HFF-Myc (cell line): ENCODE measurements at places on chromosomes 1 and 21.

DNA sequence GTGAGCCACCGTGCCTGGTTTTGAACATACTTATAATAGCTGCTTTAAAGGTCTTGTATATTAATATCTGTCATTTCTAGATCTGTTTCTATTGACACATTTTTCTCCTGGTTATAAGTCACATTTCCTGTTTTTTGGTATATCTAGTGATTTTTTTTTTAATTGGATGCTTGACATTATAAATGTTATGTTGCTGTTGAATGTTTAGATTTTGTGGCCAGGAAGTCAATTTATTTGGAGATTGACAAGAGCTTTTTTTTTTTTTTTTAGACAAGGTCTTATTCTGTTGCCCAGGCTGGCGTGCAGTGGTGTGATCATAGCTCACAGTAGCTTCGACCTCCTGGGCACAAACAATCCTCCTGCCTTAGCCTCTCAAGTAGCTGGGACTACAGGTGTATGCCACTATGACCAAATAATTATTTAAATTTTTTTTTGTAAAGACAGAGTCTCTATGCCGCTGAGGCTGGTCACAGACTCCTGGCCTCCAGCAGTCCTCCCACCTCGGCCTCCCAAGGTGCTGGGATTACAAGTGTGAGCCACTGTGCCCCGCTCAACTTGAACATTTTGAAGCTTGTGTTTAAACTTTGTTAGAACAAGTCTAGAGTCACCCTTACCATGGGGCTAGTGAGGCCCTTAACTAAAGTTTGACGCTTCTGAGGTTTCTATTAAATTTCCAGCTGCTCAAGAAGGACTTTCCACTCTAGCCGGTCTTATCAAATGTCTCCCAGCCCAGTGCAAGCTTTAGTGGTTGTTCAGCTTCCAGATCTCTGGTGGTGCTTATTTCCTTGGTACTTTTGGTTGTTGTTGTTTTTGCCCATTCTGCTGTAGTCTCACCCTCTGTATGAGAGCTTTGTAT is 8.6 kb upstream of the CHI3L2 start:
- no peak for DNase-seq

- DNase-seq, result no peak
These were observed 9.3 kb downstream of the KIF21B start for GRCh38 chr1:201013991-201014815.

DNA sequence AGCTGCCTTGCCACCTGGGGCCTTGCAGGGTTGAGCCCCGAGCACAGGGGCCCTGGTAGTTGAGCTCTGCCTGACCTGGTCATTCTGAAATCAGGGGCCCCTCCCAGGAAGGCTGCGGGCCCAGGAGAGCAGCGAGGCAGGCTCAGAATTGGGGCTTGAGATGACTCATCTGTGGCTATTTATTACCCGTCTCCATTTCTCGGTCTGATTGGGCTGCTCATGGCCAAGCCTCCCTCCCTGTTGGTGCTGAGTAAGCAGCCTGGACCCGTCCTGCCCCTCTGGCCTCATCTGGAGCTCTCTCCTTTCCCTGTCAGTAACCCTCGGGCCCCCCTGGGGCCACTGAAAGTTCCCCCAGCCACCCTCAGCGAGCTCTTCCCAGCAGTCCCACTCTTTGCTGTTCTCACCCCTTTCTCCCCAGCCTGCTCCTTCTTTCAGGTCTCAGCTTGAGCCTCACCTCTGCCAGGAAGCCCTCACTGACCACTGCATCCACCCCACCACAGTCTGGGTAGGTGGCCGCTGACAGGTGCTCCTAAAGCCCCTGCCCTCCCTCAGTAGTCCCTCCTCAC is 11.0 kb upstream of the TNFRSF8 start:
- DNase-seq, result peak; percentile 66

GRCh38 chr21:31658053-31658452 is 1.4 kb upstream of the SOD1 start:
- no peak for DNase-seq

GRCh38 chr1:212606395-212607205 is 2.0 kb upstream of the ATF3 start:
- no peak for DNase-seq

DNA sequence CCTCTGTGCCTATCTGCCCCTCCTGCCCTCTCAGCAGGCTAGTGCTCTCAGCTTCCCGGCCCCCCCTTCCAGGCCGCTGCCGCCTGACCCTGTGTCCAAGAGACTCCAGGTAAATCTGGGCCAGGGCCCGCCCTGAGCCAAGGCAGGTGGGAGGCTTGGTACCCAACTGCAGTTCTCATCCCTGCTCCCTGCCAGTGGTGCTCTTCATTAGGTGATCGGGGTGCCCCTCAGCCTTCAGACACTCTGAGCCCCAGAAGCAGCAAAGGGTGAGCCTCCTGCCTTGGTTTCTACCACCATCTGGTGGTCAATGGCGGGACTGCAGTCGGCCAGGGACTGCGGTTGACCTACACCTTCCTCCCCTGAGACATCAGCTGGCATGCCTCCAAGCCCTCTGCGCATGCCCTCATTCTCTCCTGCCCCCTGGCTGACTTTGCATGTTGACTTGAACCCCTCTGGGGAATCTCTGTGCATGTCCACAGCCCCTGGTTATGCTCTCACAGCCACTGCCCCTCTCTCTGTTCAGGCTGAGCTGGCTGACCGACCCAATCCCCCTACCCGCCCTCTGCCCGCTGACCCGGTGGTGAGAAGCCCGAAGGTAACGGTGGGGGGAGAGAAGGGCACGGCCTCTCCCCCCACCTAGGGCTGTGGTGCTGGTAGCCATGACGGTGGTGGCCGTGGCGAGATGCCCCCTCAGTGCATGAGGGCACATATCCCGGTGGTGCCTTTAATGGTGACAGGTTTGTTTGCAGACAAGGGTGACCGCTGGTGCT is 2.0 kb upstream of the EFNA4 start:
- DNase-seq, result no peak

- DNase-seq, result no peak
These were observed 10.5 kb downstream of the KIF21B start for GRCh38 chr1:201013031-201013485.

GRCh38 chr1:166594646-166595045 is 244.6 kb upstream of the POGK start:
- no peak for DNase-seq

DNA sequence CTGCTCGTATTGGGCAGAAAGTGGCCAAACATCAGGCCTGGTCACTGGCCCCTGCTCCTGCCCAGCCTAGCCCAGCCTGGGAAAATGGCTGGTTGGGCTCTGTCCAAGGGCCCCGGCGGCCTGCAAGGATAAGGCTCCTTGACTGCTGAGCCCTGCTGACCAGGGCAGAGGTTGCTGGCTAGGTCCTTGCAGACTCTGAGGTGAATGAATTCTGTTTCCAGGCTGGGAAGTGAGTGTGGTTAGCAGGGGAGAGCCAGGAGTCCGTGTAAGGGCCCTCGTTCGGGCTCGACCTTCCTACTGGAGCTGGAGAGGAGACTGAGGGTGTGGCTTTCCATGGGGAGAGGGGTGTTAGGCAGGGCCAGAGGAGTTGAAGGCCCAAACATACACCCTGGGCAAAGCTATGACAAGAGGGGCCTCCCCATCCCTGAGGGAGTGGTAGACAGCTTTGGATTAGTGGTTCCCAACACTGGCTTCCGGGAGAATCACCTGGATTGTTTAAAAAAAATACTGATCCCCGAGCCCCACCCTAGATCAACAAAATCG is 20.6 kb downstream of the CSF1 start:
- no peak for DNase-seq

DNA sequence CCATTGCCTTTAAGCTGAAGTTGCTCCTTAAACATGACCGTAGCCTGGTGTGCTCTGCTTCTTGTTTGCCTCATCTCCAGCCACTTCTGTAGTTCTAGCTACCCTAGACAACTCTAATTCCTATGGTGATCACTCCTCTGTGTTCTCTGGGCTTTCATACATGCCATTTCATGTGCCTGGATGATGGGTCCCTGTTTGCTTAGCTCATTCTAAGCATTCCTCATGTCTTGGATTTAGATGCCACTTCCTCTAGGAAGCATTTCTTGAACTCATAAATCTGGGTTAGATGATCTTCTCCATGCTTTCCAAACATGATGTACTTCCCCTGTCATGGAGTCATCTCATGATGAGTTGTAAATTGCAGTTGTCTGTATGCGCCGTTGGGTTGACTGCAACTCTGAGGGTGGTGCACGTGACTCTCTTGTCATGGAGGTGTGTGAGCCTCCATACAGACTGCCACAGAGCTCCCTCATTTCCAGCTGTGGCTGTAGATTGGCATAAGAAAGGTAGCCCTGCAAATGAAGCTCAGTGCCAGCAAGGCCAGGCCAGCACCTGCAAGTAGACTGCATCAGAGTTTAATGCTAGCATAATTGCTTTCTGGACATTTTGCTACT is 77.2 kb downstream of the LAMC1 start:
- no peak for DNase-seq

DNA sequence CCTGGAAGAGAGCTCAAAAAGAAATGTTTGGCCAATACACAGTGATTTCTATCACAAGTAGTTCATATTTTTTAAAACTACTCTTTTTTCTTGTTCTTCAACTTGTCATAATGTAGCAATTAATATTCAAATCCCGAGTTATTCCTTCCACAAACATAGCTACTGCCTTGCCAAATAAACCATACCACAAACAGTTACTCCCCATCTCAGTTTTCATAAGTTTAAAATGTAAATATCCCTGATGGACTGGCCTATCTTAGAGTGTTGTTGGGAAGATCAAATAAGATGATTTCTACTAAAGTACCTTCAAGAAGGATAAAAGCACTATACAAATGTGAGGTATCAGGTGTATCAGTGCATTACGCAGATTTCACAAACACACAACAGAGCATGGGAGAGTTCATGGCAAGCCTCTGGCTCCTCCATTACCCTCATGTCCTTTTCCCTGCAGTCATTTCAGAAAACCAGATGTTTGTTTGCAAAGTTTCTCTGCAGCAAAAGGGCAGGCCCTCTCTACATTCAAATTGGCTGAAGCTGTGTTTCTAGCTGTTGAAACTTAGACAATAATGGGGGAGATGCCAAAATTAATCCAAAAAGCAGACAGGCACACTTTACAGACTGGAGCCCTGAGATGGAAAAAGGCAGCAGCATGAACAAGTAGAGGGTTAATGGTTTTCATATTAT is 16.1 kb downstream of the WLS start:
- DNase-seq, result no peak

GRCh38 chr1:159881622-159882526 is 18.1 kb downstream of the CFAP45 start:
- peak; percentile 94 for DNase-seq

DNA sequence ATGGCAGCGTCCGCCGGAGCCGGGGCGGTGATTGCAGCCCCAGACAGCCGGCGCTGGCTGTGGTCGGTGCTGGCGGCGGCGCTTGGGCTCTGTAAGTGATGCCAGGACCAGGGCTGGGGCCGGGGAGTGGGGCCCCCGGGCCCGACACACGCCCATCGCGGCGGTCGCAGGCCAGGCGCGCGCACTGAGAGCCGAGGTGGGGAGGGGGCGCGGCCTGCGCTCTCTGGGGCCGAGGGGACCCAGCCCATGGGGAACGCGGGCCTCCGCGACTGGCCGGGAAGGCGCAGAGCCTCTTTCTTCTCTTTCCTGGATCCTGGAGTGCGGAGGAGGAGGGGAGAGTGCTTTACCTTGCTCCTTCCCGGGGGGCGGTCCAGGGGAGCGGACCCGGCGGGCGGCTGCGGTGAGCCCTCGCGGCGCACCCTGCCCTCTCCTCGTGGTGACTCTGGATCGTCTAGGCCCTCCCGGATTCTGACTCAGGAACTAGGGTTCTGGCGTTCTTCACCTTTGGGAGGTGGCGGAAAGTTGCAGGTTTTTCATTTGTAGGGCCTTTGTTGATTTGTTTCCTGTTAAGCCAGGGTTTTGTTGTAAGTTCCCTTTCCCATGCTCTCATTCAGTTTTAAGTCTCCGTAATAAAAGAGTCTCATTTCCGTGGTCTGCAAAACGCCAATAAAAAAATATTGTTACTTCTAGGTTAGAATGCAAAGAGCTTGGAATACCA is 529 bp downstream of the MPZL1 start:
- DNase-seq, result no peak

DNA sequence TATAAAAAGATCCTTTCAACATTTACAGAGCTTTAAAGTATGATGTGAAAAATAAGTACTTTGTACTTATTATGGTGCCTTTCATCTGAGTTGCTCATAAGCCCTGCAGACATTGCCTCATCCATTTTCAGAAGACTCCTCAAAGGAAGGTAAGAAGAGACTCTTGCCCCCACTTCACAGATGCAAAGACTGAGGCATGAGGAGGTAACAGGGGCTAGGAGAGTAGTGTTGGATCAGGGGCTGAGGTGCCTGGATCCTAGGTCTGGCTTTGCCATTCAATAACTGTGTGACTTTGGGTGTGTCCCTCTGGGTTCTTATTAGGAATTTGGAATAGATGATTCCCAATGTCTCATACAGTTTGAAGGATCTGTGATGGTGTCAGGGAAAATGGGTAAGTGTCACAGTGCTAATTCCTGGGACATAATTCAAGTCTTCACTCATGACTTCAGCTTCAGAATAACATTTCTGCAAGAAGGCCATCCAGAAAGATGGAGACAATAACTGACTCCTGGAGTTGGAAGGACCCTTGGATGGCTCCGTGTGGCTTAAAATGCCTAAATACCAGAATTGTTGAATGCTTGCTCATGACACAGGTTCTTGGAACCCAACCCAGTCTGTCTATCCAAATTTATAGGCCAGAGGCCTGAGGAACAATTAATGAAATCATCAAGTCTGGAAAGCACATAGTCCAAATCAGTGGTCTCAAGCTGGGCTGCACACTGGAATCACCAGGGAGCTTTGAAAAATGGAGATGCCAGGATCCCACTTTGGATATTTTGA is 93.1 kb upstream of the RUNX1 start:
- DNase-seq, result no peak

DNA sequence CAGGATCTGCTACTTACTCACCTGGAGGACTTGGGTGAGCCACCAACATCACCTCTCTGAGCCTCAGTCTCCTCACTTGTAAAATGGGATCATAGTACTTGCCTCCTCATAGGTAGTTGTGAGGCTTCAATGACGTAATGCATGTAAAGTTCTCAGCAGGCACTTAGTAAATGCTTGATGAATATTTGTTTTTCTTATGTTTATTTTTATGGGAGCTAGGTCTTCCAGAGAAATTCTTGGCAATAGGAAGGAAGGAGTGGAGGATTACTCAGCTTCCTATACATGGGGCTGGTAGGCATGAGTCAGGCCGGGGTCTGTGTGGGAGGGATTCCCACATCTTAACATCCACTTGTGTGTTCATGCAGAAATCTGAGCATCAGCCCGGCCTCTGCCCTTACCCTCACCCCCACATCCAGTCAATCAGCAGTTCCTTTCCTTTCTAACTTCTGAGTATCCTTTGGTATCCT is 95.4 kb upstream of the USP24 start:
- peak; percentile 96 for DNase-seq

GRCh38 chr1:168317309-168317708 is 36.6 kb downstream of the TBX19 start:
- no peak for DNase-seq

GRCh38 chr1:213538251-213538650 is 449.5 kb upstream of the PROX1 start:
- DNase-seq, result no peak

DNA sequence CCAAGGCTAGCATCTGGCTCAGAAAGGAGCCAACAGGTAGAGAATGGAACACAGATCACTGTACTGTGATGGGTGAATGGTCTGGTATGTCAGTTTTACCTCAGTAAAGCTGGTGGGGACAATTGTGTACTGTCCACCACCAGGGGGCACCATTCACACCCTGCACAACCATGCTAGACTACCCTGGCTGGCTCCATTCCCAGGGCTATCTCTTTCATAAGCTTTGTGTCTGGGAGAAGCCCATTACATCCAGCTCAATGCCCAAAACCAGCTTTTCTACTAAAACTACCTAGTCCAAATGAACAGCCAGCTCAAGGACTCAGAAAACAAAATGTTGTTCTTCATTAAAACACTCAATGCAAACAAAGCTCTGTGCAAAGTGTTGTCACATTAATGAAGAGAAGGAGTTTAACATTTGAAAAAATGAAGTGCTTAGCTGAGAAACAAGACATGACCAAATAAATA is 62.0 kb upstream of the RASAL2 start:
- DNase-seq, result peak; percentile 86
